ENCODE measurements at places on chromosomes 4 and X. TPM values are rescaled to one million over a fixed set of nuclear protein-coding genes. Genes with fewer than 3 reads are reported as not detected.

Gene TLR10
- total RNA-seq, result not detected

Gene ZXDA
- 3.4 TPM for total RNA-seq

Gene TMEM154
- total RNA-seq, result 0.18 TPM

Gene NPY1R
- total RNA-seq, result under 0.01 TPM

Gene HTN3
- total RNA-seq, result not detected

Gene MAP7D3
- 21.7 TPM for total RNA-seq

DNA sequence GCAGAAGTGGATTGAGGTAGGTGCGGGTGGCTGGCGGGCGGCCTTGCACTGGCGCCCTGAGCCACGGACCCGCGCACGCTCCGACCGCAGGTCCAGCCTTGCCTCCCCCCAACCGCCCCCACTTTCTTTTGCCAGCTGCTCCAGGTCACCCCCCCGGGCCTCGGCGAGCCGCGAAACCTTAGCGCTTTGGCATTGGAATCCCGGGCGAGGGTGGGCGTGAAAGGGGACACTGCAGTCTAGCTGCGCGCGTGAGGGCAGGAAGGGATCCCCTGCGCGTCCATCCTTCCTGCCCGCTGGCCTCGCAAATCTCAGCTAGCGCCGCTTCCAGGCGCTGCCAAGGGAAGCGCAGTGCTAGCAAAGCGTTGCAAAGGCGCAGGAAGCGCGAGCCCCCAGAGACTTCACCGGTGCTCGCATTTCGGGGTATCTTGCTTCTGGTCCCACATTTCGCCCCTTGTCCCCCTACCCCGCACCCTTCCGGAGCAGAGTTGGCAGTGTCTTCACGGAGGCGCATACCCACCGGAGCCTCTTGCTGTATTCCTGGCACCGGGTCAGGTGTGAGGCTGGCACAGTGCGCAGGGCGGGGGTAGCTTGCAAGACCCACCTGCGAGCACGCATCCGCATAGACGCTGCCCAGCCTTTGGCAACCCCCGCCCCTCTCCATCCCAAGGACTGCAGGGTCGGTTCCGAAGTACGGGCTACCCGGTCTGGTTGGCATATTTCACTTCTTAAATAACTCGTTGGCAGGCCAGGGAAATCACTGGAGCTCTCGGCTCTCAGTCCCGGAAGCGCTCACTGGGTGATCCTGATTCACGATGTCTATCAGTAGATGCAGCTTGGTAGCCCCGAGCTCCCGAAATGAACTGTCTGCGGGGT, 104.4 kb downstream of the UCHL1 start:
- no peaks in the 10 kb centered on the region for H3K4me1 ChIP-seq
- H3K27ac ChIP-seq, result peak overlapping the region; percentile 28
- peaks cover 27% of the 10 kb centered on the region for H3K27me3 ChIP-seq
- DNase-seq, result no peak
- H3K4me3 ChIP-seq, result peak overlapping the region; percentile 63

- H3K4me3 ChIP-seq, result no peak overlapping the region
- H3K27ac ChIP-seq, result no peak overlapping the region
- H3K36me3 ChIP-seq, result no peaks in the 10 kb centered on the region
- H3K4me1 ChIP-seq, result no peaks in the 10 kb centered on the region
- DNase-seq, result no peak
- H3K27me3 ChIP-seq, result no peaks in the 10 kb centered on the region
These were observed 441.0 kb downstream of the GPM6A start for GRCh38 chr4:175371091-175371490.

- H3K27me3 ChIP-seq, result no peaks in the 10 kb centered on the region
- H3K4me1 ChIP-seq, result no peaks in the 10 kb centered on the region
- peak overlapping the region; percentile 83 for H3K4me3 ChIP-seq
- H3K36me3 ChIP-seq, result peaks cover under 1% of the 10 kb centered on the region
These were observed 755 bp downstream of the ANKRD17 start for GRCh38 chr4:73257651-73258435.

GRCh38 chr4:176300565-176300964, 19.2 kb upstream of the SPCS3 start:
- H3K27me3 ChIP-seq, result no peaks in the 10 kb centered on the region
- H3K36me3 ChIP-seq, result no peaks in the 10 kb centered on the region
- DNase-seq, result no peak
- no peak overlapping the region for H3K4me3 ChIP-seq
- peaks cover 5% of the 10 kb centered on the region for H3K4me1 ChIP-seq
- H3K27ac ChIP-seq, result no peak overlapping the region

DNA sequence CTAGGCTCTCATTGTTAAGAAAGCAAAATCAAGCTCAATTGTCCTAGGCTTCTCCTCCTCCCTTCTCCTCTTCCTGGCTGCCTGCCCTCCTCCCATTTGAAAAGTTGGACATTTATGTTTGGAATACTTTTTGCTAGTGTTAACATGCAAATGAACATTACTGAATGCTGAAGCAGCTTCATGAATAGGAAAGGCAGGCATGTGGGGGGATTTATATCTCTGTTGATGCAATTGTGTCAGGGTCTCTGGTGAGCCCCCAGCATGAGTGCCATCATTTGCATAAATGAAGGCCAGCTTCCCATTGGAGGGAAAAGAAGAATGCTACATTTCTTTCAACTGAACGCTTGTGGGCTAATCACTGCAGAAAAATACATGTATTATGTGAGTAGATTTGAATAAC, 160.1 kb upstream of the NDST3 start:
- no peak overlapping the region for H3K4me3 ChIP-seq
- DNase-seq, result no peak
- no peaks in the 10 kb centered on the region for H3K4me1 ChIP-seq
- no peaks in the 10 kb centered on the region for H3K36me3 ChIP-seq

DNA sequence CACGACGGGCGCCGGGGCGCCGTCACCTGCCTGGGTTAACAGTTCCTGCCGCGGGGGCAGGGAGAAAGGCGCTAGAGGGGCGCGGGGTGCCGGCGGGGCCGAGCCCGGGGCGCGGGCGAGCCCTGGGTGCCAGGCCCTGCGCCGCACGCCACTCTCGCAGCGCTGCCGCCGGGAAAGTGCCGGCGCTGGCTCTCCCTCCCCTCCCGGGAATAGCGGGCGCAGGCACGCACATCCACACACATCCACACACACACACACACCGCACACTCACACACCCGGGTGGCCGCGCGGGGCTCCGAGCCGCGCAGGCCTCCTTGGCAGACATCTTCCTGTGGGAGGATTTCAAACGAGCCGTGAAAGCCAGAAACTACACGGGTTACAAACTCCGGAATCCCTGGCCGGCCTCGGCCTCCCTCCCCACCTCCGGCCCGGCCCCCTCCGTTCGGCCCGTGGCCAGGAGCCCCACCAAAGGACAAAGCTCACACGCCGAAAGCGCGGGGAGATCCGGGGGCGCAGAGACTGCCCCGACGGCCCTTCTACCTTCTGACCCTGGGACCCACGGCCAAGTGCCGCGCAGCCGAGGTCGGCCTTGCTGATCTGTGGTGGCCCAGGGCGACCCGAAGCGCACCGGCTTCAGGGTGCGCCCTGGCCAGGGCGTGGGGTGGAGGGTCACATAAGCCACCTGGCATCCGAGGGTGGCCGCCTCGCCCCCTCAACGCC, 92.3 kb downstream of the BCOR start:
- no peak overlapping the region for H3K27ac ChIP-seq
- no peak overlapping the region for H3K4me3 ChIP-seq
- peaks cover 29% of the 10 kb centered on the region for H3K27me3 ChIP-seq
- DNase-seq, result no peak
- no peaks in the 10 kb centered on the region for H3K36me3 ChIP-seq
- H3K4me1 ChIP-seq, result no peaks in the 10 kb centered on the region

GRCh38 chr4:153486281-153487151, 20.4 kb downstream of the TMEM131L start:
- DNase-seq, result peak; percentile 91
- peaks cover 28% of the 10 kb centered on the region for H3K4me1 ChIP-seq
- no peaks in the 10 kb centered on the region for H3K36me3 ChIP-seq
- H3K27ac ChIP-seq, result peak overlapping the region; percentile 27
- H3K4me3 ChIP-seq, result no peak overlapping the region

DNA sequence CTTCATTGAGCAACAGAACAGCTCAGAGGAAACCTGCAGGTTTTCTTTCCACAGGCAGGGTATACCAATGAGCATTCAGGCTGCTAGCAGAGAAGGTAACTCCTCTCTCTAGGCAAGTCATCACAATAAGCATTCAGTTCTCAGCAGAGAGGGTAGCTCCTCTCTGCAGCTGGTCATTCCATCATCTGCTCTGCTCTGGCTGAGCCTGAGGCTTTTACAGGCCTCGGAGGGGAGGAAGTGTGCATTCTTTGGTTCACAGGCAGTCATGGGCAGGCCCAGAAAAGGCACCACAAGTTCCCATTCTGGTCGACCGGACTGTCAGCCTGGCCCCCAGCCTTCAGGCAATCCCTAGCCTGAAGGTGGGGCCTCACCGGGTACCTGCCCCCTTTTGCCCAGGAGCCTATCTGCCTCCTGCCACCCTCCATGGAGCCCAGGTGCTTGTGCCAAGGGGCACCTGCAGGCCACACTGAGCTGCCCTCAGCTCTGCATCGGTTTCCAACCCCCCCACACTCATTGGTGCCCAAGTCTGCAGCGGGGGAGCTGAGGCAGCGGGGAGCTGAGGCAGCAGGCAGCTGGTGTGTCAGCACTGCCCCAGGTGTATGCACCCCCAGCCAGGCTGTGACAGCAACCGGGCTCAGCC, 83.1 kb downstream of the PRDM5 start:
- no peak for DNase-seq
- no peaks in the 10 kb centered on the region for H3K27me3 ChIP-seq
- peaks cover 3% of the 10 kb centered on the region for H3K4me1 ChIP-seq
- no peak overlapping the region for H3K4me3 ChIP-seq
- H3K36me3 ChIP-seq, result no peaks in the 10 kb centered on the region

DNA sequence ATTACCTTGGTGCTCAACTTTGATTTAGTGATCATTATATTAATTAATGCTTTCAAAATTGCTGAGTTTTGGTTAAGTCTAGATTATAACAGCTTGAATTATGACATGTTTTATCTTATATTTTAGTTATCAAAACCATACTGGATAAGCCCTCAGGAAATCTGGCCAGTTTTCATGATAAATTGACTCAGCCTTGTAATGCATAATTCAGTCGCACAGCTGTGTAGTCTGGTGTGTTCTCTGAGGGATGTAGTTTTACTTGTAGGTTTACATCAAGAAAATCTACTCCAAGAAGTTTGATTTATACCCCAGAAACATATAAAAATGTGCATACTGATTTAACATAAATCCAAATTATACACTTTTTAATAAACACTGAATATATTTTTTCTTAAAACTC, 477.5 kb downstream of the SPRY1 start:
- no peaks in the 10 kb centered on the region for H3K27me3 ChIP-seq
- DNase-seq, result no peak

GRCh38 chrX:84168574-84168973, 19.4 kb downstream of the RPS6KA6 start:
- H3K27ac ChIP-seq, result no peak overlapping the region
- DNase-seq, result peak; percentile 21
- no peaks in the 10 kb centered on the region for H3K27me3 ChIP-seq
- H3K36me3 ChIP-seq, result no peaks in the 10 kb centered on the region
- no peak overlapping the region for H3K4me3 ChIP-seq
- no peaks in the 10 kb centered on the region for H3K4me1 ChIP-seq

DNA sequence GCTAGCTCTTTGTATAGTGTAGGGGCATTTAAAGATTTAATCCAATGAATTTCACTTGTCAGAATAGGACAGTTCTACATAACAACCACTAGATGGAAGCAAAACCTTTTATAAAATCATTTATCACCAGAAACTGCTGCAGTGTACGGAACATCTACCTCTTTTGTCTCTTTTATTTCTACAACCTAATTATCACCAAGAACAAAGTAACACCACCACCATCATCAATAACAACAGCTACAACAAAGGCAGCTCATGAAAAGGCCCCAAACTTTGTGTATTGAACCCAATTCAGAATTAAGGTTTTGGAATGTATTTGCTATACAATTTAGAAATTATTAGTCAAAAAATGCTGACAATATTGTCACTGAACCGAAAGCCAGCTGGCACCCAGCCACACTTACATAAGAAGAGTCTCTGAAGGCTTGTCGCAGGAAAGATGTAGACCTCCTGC, 260.9 kb upstream of the RPS6KA3 start:
- no peak overlapping the region for H3K27ac ChIP-seq
- DNase-seq, result peak; percentile 38
- H3K27me3 ChIP-seq, result peaks cover 2% of the 10 kb centered on the region
- H3K36me3 ChIP-seq, result no peaks in the 10 kb centered on the region
- H3K4me3 ChIP-seq, result no peak overlapping the region
- H3K4me1 ChIP-seq, result peaks cover 4% of the 10 kb centered on the region
